ENCODE measurements at places on chromosomes 16 and 17. TPM values are rescaled to one million over a fixed set of nuclear protein-coding genes. Genes with fewer than 3 reads are reported as not detected.
A peak's percentile ranks its signal among the peaks of the same experiment; 100 is the strongest.

The HS3ST2 gene
- total RNA-seq = not detected

The GALNS gene
- 48.3 TPM for total RNA-seq

The SLC5A10 gene
- not detected for total RNA-seq

The RRAD gene
- not detected for total RNA-seq

GRCh38 chr17:49597436-49597835 lies 21.8 kb downstream of the NXPH3 start:
- H3K4me1 ChIP-seq = no peaks in the 10 kb centered on the region
- no peak overlapping the region for H3K27ac ChIP-seq
- no peaks in the 10 kb centered on the region for H3K27me3 ChIP-seq
- peaks cover 75% of the 10 kb centered on the region for H3K36me3 ChIP-seq

DNA sequence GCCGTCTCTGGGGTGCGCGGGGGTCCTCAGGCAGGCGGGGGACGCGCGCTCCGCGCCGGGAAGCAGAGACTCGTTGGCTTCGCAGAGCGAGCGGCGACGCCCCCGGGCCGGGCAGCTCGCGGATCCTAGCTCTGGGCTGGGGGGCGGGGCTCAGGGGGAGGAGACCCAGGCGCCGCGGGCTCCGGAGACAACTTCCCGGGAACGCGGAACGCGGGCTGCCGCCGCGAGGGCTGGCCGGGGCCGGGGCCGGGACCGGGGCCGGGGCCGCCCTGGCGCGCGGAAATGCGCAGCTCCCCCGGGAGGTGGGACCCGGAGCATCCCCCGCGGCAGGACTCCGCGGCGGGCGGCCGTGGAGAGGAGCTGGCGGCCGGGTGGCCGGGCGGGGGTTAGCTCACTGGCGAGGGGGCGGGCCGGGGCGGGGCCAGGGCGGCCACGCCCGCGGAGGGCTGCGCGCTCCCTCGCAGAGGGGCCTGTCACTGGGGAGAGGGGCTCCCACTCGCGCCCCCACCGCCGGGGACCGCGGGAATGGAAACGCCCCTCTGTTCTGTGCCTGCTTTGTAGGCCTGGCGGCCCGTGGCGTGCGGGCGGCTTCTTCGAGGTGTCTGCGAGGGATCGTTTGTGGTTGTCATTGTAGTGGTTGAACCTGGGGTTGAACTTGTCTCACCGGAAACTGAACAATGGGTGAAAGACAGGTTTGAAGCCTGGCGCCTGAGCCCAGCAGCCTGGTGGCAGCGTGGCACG lies at the start of gene GAS7:
TSS of gene GAS7 (minus strand) at position 98 of the 741 bp plus-strand sequence.
- peaks cover 19% of the 10 kb centered on the region for H3K27me3 ChIP-seq
- DNase-seq = peak; percentile 56

- no peaks in the 10 kb centered on the region for H3K36me3 ChIP-seq
- no peak for DNase-seq
- peaks cover 4% of the 10 kb centered on the region for H3K4me1 ChIP-seq
Measured at GRCh38 chr17:80695979-80696378, 151.3 kb downstream of the RPTOR start.

DNA sequence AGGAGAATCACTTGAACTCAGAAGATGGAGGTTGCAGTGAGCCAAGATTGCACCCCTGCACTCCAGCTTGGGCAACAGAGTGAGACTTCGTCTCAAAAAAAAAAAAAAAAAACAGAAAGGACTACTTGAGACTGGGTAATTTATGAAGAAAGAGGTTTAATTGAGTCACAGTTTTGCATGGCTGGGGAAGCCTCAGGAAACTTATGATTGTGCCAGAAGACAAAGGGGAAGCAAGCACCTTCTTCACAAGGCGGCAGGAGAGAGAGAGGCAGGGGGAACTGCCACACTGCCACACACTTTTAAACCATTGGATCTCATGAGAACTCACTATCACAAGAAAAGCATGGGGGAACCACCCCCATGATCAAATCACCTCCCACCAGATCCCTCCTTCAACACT lies 9.0 kb upstream of the MILR1 start:
- no peak overlapping the region for H3K27ac ChIP-seq
- no peaks in the 10 kb centered on the region for H3K27me3 ChIP-seq
- peaks cover 6% of the 10 kb centered on the region for H3K36me3 ChIP-seq
- H3K4me1 ChIP-seq = peaks cover 20% of the 10 kb centered on the region
- no peak overlapping the region for H3K4me3 ChIP-seq

DNA sequence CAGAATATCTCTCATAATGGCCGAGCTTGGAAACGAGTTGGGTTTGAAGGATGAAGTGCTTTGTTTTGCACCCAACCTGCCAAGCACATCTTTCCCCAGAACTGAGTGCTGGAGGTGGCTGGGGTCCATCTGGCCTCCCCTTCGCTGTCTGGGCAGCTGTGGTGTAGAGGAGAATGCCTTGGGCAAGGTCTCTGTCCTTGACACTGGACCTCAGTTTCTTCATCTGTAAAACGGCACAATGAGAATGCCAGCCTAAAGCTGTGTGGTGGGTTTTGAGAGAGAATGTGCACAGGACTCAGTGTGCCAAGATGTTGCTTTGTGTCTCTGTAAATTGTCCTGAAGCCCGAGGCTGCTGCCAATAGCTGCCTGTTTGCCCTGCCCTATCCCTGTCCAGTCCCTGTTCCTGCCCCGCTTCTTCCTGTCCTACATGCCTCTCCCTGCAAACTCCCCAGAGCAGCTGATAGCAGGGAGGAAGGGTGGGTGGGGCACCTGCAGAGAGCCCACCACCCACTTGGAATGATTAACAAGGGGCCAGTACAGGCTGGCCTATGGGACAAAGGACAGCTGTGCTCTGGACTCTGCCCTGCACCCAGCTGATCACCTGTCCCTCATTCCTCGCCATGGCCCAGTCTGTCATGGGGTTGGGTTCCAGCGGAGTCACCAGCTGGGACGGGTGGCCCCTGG lies 15.3 kb downstream of the LASP1 start:
- peak overlapping the region; percentile 69 for H3K27ac ChIP-seq
- peaks cover 59% of the 10 kb centered on the region for H3K4me1 ChIP-seq
- no peak overlapping the region for H3K4me3 ChIP-seq

DNA sequence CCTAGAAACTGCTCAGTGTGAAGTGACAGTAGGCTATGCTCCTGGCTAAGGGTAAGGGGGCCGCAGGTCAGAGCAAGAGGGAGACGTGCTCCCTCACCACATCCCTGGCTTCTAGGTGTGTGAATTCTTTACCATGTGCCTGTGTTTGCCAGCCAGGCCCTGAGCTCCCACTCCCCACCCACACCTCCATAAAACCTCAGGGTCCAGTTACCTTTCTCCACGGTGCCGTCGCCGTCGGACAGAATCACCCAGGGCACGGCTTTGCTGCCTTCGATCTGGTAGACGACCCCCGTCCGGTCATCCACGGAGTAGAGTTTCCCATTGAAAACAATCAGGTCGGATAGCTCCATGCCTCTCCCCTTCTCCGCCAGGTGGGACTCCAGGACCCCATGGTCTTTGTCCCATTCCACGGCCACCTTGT lies 12.8 kb downstream of the CANT1 start:
- H3K4me1 ChIP-seq = peaks cover 3% of the 10 kb centered on the region
- H3K27me3 ChIP-seq = no peaks in the 10 kb centered on the region
- H3K27ac ChIP-seq = no peak overlapping the region
- no peak for DNase-seq

Data from activated B cell treated with CpG ODN at 0.5 μM for 24 hours (primary cell).